Activated T-helper 17 cell treated with anti-CD3 and anti-CD28 coated beads, Interleukin-2, amount 50 U/mL, for 72 hours (primary cell): ENCODE measurements at places on chromosomes 2 and 18. TPM values are rescaled to one million over a fixed set of nuclear protein-coding genes. Genes with fewer than 3 reads are reported as not detected.

RUFY4 gene
- 2.4 TPM for total RNA-seq

OBSL1 gene
- 0.84 TPM for total RNA-seq

MYOM1 gene
- 0.52 TPM for total RNA-seq

SLC30A3 gene
- not detected for total RNA-seq

METTL21A gene
- 20.4 TPM for total RNA-seq

QPCT gene
- 0.53 TPM for total RNA-seq

NIF3L1 gene
- 16.9 TPM for total RNA-seq

HMSD gene
- 3.3 TPM for total RNA-seq

CEBPZOS gene
- 49.6 TPM for total RNA-seq

- ATAC-seq, result no peak
Measured at GRCh38 chr2:200625958-200626363, 40.1 kb downstream of the AOX1 start.

DNA sequence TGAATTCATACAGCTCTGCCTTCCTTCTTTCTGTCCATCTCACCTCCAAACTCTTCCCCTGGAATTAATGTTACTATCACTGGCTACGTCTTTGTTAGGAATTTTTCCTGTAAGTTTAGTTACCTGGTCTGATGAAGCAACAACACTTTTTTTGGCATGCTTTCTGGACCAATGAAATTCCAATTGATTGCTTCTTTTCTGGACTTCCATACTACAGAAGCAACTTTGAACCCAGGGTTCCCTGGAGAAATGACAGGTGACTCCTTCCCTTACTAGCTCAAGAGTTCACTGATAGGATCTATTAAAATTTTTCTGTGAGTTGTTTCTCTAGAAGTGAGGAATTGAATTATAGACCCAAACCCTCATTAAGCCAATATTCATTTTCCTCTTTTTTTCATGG lies 41.4 kb upstream of the STPG4 start:
- ATAC-seq, result no peak

- no peak for ATAC-seq
Measured at GRCh38 chr2:127610561-127610960, 35.4 kb upstream of the GPR17 start.

DNA sequence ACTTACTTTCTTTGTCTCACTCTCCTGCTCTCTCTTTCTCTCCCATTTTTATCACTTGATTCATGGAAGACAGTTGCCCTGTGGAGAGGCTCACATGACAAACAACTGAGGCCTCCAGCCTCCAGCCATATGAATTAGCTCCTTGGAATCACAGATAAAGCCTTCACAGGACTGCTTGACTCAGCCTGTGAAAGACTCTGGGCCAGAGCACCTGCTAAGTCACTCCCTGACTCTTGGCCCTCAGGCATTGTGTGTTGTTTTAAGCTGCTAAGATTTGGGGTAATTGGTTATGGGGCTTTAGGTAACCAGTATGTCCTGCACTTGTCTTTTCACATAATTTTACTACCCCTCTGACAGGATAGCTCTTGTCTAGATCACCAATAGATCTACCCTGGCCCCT lies 334.9 kb downstream of the SOX11 start:
- no peak for ATAC-seq

GRCh38 chr2:217108086-217108485 lies 248.2 kb upstream of the TNP1 start:
- no peak for ATAC-seq

- no peak for ATAC-seq
Measured at GRCh38 chr2:151771599-151772358, 37.5 kb upstream of the NEB start.

- ATAC-seq, result no peak
Measured at GRCh38 chr2:223944166-223944702, 901 bp downstream of the WDFY1 start.

DNA sequence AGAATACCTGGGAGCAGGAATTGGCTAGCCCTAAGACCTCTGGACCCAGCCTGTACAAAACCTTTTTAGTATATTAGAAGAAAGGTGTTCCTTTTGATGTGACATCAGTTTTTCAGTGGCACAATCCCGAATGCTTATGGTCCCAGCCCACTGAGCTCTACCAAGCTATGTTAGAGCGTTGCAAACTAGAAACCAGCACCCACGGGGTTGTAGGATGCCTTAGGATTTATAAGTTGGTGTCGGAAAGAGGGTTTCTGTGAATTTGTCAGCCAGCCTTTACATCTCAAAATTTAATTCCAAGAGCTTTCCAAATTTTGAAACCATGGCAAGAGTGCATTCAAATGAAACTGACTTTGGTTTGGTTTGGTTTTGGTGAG lies 499 bp upstream of the LMAN1 start:
- peak; percentile 25 for ATAC-seq

GRCh38 chr2:110107092-110108079 lies 8.2 kb downstream of the MALL start:
- ATAC-seq, result no peak

DNA sequence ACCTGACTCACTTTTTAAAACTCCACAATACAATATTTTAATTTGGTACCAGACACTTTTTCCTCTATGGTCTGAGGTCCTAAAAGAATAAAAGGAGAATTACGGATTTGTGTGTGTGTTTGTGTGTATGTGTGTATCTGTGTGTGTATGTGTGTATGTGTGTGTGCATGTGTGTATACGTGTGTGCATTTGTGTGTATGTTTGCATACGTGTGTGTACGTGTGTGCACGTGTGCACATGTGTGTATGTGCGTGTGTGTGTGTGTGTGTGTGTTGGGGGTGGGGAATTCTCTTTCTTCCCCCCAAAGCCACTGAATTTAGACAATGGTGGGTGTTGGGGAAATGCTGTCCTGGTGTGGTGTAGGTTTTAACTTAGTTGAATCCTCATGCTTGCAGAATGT lies 807.7 kb upstream of the SALL3 start:
- ATAC-seq, result no peak

GRCh38 chr18:77054288-77054605 lies 78.3 kb downstream of the MBP start:
- ATAC-seq, result peak; percentile 31

DNA sequence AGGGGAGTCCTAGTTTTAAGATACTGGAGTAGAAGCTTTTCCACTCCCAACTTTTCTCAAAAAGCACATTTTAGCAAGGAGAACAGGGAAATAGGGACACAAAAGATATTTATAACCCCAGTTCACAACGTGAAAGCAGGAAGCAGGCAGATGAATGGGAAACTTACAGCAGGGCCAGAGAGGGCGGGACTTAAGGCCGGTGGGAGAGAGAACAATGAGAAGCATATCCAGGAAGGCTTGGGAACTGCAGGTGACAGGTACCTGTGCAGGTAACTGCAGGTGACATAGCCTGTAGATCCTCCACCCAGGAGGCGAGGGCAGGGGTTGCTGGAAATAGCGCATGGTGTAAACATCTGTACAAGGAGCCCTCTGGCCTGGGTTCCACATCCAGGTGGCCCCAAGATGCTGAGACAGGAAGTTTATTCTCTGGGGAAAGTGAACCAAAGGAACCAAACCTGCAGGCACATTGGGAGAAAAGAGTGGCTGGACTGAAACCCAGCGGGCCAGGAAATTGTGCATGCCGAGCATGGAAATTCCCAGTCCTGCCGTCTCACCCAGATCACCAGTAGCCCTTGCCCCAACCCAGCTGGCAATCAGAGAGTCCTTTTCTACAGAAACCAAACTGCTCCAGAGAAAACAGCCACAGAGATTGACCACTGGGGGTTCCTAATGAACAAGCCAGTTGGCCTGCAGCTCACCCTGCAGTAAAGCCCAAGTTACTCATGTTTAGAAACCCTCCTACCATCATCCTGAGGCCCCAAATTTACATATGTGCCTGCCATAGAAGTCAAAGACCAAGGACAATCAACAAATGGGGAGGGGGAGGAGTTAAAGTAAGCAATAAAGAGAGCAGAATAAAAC lies 24.3 kb upstream of the COL6A3 start:
- peak; percentile 25 for ATAC-seq

DNA sequence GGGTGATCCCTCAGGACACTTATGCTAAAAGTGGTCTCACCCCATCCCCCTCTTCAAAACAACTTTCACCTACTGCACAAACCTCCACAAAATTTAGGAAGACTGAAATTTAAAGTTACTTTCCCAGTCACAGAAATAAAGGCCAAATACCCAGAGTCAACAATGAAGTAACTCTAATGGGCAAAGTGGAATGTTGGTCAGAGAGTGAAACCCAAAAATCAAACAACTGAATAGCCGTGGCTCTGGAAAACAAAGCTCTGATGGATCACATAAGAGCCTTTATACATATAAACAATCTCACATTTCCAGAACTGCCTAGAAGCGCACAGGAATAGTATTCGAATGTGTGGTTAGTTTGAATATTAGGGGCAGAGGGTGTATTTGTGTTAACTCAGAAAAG lies 4.7 kb downstream of the ACVR1 start:
- ATAC-seq, result no peak

GRCh38 chr2:37827911-37828511 lies 97.1 kb upstream of the RMDN2 start:
- no peak for ATAC-seq

DNA sequence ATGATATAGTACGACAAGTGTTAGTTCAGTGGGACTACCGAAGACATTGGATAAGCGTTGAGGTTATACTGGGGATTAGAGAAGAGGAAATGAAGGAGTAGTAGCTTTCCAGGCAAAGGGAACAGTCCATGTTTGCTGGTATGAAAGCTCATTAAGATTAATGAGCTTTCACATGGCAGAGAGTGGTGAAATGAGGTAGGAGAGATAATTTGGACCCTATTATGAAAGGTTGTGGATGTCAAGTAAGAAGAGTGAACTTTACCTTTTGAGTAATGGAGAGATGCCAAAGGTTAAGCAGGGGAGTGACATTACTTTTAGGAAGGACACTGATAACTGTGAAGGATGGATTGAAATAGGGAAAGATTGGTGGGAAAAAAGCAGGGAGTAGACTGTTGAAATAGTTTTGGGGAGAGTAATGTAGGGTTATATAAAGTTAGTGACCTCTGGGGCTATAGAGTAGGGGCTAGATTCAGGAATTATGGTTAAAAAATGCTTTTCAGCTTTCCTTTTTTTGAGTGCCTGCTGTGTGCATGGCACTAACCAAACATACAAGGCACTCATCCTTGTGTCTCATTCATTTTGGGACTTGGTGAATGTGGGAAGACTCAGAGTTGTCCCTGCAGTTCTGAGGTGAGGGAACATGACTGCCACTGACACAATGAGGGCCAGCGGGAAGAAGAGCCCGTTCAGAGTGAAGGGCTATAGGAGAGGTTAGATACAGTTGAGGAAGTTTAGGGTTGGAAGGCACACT lies 87.2 kb upstream of the STON1 start:
- ATAC-seq, result no peak

GRCh38 chr2:52881606-52882005 lies 886.0 kb upstream of the CHAC2 start:
- ATAC-seq, result no peak

GRCh38 chr18:58069721-58070292 lies 25.8 kb downstream of the NEDD4L start:
- ATAC-seq, result no peak

DNA sequence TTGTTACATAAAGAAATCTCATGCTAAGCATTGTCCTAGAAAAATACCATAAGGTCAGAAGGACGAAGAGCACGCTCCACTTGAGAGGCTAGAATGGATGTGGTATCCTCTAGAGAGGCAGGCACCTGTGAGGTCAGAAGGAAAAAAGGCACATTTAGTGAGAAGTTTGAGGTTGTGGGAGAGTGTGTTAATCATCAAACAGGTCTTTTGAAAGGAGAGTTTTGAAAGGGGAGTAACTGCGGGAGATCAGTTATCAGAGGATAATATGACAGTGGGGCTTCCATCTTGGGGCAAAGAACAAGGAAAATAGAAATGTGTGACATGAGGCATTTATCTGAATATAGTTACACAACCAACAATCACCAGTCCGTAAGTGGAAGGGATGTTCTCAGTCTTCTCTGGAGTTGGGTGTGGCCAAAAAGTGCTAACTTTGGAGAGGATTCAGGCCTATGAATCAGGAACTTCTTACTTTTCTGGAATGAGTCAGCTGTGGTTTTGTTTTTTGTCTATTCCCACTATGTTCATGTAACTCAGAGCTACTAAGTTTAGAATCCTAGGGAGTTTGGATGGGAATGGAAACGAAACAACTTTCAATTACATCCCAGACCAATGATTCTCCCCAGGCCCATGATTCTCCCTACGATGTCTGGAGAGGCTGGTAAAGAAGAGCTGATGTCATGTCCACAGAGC lies 451.4 kb upstream of the ST6GAL2 start:
- no peak for ATAC-seq

GRCh38 chr2:8533923-8534322 lies 147.9 kb upstream of the ID2 start:
- no peak for ATAC-seq

GRCh38 chr18:65352186-65352585 lies 398.6 kb upstream of the CDH7 start:
- ATAC-seq, result no peak

- peak; percentile 77 for ATAC-seq
Measured at GRCh38 chr18:48868468-48869466, 82.0 kb downstream of the SMAD7 start.

DNA sequence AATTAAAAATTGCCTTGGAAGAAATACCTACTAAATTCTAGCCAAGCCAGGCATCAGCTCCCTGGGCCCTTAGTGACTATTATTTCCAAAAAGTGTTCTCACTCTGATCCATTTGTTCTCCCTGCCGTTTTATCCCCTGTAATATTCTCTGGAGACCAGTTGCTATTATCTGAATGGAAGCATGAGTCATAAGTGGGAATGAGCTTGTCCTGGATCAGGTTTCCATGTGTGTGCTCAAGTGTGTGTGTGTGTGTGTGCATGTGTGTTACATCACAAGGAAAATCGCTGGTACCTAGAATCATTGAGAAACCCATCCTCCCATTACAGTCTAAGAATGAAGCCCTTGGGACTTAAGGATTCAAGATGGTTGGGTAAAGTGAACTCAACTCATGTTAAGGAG lies 130.3 kb upstream of the CXCR4 start:
- no peak for ATAC-seq

- ATAC-seq, result no peak
Measured at GRCh38 chr2:102099536-102100298, 42.8 kb upstream of the IL1R1 start.

- ATAC-seq, result no peak
Measured at GRCh38 chr2:146138820-146139219, 1618.9 kb upstream of the ZEB2 start.

DNA sequence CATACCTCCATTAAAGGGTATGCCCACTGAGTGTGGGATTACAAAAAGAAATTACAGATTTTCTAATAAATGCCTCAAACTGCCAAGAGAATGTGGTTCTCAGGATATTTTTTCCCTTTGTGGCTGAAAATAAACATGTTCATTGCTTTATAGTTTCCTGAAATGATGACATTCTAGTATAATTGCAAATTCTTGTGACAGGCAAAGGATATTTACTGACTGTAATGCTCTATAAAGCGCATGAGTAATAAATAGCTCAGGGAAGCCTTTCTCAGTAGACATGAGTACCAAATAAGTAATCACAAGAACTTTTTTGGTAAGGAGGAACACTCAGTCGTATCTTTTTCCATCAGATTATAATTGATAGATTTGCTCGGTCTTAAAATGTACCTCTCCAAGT lies 72.3 kb downstream of the FTCDNL1 start:
- no peak for ATAC-seq
